Common myeloid progenitor, CD34-positive (primary cell): ENCODE measurements at places on chromosomes 7 and 10.

- no peak for DNase-seq
Observed at GRCh38 chr7:51545131-51545530, 228.5 kb upstream of the COBL start.

- no peak for DNase-seq
Observed at GRCh38 chr7:139808846-139809442, 20.1 kb upstream of the TBXAS1 start.

DNA sequence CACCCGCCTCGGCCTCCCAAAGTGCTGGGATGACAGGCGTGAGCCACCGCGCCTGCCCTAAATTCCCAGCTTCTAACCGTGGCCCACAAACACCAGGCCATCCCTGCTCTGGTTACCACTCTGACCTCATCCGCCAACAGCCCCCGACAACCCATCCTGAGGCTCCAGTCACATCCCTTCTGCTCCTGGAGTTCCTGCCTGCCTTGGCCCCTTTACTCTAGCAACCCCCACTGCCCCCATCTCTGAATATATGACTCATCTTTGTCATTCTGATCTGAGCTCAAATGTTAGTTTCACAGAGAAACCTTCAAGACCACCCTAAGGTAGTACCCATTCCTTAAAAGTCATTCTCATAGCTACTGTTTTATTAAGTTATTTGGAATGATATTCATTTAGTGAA is 26.6 kb downstream of the RHEB start:
- no peak for DNase-seq

DNA sequence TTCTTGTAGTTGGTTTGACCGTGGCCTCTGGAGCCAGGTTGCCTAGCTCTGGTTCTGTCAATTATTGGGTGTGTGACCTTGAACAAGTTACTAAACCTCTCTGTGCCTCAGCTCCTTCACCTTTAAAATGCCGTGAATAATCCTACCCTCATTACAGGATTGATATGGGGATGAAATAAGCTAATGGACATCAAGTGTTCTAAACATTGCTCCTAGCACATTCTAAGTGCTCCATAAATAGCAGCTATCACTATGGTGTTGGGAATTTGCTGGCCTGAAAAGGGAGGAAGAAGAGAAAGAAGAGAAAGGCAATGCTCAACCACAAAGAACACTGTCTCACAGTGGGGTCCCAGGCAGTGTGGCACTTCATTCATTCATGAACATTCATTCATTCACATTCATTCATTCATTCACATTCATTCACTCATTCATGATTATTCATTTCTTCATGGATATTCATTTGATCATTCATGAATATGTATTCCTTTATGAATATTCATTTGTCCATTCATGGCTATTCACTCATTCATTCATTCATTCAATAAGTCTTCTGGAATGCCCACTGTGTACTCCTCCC is 38.8 kb downstream of the TMEM130 start:
- no peak for DNase-seq

- no peak for DNase-seq
Observed at GRCh38 chr7:80597875-80598274, 40.6 kb upstream of the CD36 start.

DNA sequence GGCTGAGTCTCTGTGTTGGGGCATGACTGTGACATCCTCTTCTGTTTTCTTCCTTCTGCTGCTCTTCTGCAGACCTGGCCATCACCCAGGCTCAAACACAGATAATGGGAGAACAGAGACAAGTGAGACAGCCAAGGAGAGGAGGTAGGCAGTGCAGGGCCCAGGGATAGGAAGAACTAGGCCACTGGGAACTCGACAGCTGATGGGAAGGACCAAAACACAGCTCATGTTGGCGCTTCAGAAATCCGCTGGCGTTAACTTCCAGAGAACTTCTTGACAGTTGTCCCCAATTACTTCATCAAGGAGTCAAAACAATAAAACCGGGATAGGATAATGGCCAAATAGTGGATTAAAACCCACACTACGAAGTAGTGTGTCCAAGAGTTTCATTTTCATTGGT is 97.0 kb upstream of the PALS2 start:
- DNase-seq: no peak

DNA sequence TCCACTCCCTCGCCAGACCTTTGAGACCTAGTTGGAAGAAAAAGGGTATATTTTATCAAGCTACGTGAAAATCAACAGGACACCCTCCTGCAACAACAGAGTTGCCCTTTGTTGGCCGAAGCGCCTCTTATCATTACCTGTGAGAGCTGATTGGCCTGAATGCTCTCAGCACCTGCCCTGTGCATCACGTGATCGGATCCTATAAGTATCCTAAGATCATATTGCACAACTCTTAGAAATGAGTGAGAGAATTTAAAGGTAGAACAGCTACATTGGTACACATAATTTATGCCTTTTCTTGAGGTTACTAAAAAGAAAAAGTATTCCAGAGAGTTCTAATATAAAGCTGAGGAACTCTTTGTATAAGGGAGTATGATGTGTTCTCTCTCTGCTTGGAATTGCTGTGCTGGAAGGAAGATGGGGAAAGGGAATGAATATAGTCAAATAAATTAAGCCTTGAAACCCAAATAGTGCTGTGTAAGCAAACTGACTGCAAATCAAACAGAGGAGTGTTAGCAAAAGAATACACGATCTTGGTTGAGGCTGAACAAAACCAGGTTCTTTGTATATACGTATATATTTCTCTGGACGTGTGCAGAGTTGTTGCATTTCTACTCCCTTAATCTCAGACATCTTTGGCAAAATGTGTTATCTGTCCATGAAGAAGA is 69.3 kb downstream of the LRRC4 start:
- DNase-seq: no peak

DNA sequence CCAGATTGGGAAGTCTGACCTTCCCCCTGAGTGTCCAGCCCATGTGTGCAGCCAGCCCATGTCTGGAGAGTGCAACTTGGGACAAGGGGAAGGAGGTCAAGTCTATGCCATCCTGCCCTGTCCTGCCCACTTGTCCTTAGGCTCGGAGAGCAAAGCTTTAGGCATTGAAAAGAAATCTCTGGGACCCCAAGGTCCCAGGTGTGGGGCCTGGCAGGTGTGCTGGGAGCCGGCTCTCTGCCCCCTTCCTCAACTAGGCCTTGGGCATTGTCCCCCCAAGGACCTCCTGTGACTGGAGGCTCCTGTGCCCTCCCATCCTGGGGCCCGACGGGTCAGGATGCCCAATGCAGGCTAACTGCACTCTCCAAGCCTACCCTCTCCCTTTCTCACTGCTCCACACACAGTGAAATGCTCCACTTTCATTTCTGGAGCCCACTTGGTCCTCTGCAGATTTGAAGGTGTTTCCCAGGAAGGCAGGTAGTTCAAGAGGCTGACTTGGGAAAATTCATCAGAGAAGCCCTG is 124.7 kb downstream of the PTPN20 start:
- no peak for DNase-seq

DNA sequence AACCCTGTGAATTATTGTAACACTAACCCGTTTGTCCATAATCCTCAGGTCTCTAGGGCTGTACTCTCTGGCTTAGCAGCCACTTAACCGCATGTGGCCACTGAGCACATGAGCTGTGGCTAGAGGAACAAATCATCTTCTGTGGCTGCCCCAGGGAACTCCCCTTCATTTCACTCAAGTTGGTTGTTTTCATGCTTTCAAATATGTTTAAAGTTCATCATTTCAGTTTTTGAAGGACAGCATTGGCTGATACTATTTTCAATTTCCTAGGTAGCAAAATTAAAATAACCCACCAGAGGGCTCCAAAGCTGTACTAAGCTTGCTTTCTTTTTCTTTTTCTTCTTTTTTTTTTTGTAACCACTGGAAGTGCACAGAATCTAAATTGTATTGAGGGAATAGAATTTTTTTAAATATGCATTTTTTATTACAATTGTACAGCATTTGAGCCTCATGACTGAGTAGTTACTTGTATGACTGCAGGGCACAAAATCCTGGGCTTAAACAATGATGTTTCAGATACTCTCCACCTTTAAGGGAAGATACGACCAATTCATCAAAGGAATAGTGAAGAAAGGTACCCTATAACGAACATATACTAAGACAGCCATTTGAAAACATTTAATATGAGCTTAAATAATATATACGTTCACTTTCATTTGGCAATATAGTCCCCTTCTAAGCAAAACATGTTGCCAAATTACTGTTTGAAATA is 38.6 kb downstream of the MRC1 start:
- peak; percentile 38 for DNase-seq

- no peak for DNase-seq
Observed at GRCh38 chr7:2154831-2155230, 77.9 kb downstream of the MAD1L1 start.

DNA sequence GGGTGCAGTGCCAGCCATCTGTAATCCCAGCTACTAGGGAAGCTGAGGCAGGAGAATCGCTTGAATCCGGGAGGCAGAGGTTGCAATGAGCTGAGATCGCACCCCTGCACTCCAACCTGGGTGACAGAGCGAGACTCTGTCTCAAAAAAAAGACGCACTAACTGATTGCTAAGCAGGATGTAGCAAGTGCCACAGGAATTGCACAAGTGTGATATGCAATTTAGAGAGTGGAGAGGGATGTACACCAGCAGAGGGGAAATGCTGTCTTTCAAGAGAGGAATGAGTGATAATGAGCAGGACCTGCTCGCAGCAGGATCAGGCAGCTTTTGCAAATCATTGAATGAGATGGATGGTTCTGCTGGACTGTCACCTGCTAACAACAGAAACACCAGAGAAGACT is 13.3 kb upstream of the SLC16A12 start:
- DNase-seq: no peak

DNA sequence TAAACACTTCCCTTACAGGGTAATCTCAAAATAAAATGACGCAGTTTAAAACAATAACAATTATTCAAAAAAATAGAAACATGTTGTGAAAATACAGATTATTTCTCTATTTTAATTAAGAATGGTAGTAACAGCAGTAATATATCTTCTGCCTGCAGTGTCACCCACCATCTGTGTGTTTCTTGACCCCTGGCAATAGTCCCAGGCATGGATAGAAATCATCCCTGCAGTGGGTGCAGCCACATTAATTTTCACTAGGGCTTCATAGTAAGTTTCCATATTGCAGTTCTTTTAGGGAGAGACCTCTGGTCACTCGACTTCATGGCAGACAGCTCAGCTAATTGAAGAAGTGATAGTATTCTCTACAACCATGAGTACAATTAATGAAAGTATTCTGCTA is 470.1 kb upstream of the TEX47 start:
- DNase-seq: no peak

- no peak for DNase-seq
Observed at GRCh38 chr10:31660300-31660699, 268.3 kb downstream of the ARHGAP12 start.

GRCh38 chr7:42236976-42237810 is at the start of gene GLI3:
Gene GLI3, minus strand, starts transcription at chr7:42237209. Its CDS starts 13,956 bp downstream, at chr7:42223253.
- peak; percentile 36 for DNase-seq

GRCh38 chr7:132499065-132499464 is 77.2 kb downstream of the PLXNA4 start:
- no peak for DNase-seq

DNA sequence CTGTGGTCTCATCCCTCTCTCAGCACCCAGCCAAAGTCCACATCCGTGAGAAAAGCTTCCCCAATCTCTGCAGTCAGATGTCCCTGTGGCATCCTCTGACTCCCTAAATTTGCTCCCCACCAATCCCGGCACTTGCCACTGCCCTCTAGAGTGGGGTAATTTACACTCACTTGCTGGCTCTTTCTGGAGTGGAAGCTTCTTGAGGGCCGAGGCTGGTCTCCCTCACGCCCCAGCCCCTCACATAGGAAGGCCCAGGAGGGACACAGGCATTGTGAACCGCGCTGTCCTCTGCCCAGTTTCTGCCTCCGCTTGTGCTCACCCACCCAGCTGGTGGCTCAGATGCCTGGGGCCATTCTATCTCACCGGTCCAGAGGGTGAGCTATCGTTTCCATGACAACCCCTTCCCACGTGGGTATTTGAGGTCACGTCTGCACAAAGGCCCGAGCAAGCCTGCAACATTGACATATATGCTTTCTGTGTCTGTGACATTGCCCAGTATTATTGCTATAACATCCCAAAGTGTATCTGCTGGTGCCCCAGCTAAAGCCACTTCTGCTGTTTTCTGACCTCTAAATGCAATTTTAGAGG is 97.3 kb upstream of the CTBP2 start:
- DNase-seq: no peak

- no peak for DNase-seq
Observed at GRCh38 chr10:110972231-110973134, 53.1 kb downstream of the SHOC2 start.

- no peak for DNase-seq
Observed at GRCh38 chr7:12728192-12728538, 40.7 kb downstream of the ARL4A start.

- no peak for DNase-seq
Observed at GRCh38 chr7:50607524-50608125, 42.4 kb upstream of the DDC start.

- DNase-seq: no peak
Observed at GRCh38 chr10:35214607-35215020, 88.0 kb downstream of the CREM start.

DNA sequence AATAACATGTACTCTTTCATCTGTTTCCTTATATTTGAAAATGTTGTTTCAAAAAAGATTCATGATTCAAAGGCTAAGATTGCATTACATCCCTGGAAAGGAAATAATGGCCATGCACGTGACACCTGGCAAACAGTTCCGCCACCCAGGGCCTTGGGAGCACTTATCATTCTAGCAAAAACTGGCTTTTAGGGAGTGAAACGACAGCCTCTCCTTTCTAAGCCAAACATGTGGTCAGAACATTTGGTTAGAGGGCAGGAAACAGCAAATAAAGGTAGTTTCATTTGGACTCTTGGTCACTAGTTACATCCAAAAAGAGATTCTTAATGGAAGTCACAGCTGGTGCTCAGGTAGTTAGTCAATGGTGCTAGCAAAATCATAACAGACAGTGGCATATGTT is 83.5 kb downstream of the FAS start:
- no peak for DNase-seq

GRCh38 chr10:132911786-132912097 is 30.6 kb downstream of the CFAP46 start:
- no peak for DNase-seq

DNA sequence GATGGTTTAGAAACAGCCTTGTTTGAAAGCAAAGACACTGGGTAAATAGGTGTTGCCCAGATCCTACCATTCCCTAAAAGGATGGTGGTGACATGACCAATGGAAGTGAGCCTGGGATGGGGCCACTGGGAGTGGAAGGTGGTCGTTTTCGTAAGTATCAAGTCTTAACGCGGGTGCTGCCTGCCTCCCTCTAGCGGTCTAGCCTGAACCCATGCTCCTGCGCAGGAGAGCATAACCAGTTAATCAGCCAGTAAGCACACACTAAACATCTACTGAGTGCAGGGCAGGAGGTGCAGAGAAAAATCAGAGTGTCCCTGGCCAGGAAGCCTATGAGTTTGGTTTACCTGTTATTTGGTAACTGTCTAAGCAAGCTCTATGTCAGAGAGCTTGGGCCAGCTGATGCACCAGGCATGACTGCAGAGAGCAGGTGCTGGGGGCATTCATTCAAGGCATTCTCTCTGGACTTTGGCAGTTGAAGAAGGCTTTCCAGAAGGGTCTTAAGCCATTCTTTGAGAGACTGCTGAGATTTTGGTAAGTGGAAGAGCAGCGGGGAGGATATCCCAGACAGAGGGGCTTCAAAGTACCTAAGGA is 930 bp downstream of the GARIN1A start:
- DNase-seq: peak; percentile 55
